Thymus (tissue), 14 donors: ENCODE measurements at places on chromosomes 13 and 19. TPM values are rescaled to one million over a fixed set of nuclear protein-coding genes. Genes with fewer than 3 reads are reported as not detected.

DNA sequence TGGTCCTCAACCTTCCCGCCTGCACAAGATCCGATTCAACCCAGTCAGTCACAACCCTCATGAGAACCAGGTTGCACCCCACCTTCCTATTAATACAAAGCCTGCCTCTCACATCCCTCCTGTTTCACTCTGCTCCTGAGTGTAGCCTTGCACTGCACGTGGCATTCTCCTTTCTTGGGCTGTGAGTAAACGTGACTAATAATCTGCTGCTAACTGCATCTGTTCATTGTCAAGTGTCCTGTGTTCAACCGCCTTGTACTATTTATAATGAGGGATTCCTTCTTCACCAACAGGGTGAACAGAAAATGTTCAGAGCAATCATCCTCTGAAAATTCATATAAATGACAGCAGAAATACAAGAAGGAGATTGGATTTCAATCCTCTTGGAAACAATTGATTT lies 1608.2 kb downstream of the SLITRK5 start:
- no peak for DNase-seq

ANKRD24 gene
- polyA plus RNA-seq: 4.8 TPM

STARD13 gene
- 2.0 TPM for polyA plus RNA-seq

- no peak for DNase-seq
Observed at GRCh38 chr19:4622695-4623421, 16.5 kb upstream of the TNFAIP8L1 start.

DNA sequence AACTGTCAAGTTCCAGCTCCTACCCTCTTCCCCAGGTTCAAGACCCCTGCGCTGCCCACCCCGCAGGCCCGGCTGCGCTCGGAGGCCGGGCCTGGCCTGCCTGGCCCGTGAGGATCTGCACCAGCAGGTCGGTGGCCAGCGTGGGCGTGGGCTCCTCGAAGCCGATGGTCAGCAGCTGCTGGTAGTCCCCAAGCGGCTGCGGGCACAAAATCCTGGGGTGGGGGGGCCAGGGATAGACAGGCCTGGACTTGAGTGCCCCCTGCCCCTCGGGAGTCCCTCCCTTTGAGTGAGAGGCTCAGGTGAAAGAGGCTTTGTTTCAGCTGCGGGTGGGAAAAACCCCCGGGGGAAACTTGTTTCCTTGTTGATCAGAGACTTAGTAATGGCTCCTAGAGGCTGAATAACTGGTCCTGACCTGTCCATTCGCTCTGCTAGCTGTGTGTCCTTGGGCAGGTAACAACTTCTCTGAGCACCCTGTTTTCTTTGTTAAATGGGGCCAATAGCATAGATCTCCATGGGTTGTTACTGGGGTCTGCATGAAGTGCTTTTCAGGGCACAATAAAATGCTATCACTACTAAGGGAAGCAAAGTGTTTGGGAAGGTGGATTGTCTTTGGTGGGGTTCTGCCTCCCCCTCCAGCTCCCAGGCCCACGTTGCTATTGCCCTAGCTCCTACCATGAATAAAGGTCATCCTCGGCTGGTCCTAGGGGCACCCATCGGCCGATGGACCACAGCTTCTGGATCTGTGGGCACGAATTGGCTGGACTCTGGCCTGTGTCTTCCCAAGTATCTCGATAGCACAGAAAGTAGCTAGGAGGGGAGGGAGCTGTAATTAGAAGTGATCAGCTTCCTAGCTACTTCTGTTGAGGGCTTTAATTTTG lies 3.5 kb downstream of the C19orf67 start:
- DNase-seq: peak; percentile 38

NKG7 gene
- 11.6 TPM for polyA plus RNA-seq

CYP4F2 gene
- 0.16 TPM for polyA plus RNA-seq

- DNase-seq: no peak
Observed at GRCh38 chr13:44417876-44418275, 44.3 kb downstream of the SERP2 start.

- no peak for DNase-seq
Observed at GRCh38 chr13:47334173-47334572, 437.3 kb upstream of the HTR2A start.

GRCh38 chr13:77409412-77409811 lies 82.5 kb upstream of the MYCBP2 start:
- no peak for DNase-seq

DNA sequence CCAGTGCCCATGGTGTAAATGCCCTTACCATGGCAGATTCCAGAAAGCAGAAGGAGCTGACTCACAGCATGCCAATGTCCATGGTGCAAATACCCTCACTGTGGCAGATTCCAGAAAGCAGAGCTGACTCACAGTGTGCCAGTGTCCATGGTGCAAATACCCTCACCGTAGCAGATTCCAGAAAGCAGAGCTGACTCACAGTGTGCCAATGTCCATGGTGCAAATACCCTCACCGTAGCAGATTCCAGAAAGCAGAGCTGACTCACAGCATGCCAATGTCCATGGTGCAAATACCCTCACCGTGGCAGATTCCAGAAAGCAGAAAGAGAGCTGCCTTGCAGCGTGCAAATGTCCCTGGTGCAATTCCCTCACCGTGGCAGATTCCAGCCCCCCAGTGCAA lies 163.8 kb upstream of the SOX1 start:
- no peak for DNase-seq

DNA sequence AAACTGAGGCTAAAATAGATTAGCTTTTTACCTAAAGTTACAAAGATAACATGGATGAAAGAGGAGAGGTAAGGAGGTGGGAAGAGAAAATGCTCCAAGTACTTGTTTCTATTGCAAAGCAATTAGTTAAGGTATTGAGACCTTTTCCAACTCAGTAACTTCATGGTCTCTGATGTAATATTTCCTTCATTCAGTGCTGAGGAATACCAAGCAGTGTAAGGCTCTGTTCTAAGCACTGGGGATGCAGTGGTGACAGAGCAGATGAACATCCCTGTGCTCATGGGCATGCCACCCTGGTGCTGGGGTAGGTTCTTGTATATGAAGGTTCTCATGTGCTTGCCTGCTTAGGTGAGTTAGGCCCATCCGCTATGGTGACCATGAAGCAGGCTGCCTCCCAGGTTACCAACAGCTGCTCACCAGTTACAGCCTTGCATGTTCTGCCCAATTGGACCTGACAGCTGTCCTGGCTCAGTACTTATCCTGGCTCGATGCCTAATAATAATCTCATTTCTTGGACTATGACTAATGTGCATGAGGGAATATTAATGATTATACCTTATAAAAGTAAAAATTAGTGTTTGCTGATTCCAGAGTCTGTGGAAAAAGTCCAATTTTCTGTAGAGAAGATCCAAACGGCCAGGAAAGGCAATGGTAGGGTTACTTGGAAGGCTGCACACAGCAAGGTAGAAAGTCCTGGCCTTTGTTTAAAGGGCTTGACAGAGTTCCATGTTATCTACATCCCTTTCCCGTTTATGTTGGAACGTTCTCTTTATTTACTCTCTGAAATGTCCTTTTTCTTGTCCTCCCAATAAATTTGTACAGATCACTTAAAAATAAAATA lies 48.3 kb downstream of the LATS2 start:
- DNase-seq: no peak

DNA sequence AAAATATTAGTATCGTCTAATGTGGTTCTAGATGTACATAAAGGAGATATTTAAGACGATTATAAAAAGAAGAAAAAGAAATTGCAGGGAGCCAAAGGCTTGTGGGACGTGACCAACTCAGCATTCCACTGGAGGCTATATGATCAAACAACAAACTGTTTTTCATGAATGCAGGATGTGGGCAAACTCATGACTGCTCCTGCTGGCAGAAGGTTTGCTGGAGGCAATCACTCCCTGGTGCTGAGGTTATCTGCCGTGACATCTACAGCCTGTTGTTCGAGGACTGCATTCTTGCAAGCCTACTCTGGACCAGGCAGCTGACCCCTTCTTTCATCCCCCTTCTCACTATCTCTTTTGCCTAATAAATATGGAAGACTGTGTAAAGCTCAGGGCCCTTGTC lies 518.1 kb downstream of the UQCRFS1 start:
- DNase-seq: no peak

C19orf53 gene
- 163 TPM for polyA plus RNA-seq

SLC39A3 gene
- polyA plus RNA-seq: 19.2 TPM

SLC25A42 gene
- 10.9 TPM for polyA plus RNA-seq

ELAVL3 gene
- 0.05 TPM for polyA plus RNA-seq

IZUMO1 gene
- 0.18 TPM for polyA plus RNA-seq

ZNF284 gene
- polyA plus RNA-seq: 1.9 TPM

GRCh38 chr13:74153316-74153715 lies 19.1 kb upstream of the KLF12 start:
- no peak for DNase-seq

DNA sequence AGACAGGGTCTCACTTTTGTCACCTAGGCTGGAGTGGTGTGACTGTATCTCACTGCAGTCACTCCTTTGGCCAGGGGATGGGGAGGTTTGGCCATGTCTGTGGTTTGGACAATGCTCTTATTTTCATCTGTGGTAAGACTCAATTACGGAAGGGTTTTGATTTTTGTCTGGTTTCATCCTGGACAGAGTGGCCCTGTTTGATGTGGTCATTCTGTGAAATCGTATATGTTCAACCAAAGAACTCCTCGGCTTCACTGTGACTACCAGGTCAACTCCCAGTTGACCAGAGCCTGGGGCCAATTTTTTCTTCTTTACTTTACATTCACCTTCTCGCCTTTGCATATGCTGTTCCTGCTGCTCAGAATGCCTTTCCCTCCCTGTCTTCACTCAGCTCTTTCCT lies 6.8 kb upstream of the CCDC124 start:
- DNase-seq: no peak

- DNase-seq: no peak
Observed at GRCh38 chr19:6234527-6234926, 45.2 kb downstream of the MLLT1 start.

DNA sequence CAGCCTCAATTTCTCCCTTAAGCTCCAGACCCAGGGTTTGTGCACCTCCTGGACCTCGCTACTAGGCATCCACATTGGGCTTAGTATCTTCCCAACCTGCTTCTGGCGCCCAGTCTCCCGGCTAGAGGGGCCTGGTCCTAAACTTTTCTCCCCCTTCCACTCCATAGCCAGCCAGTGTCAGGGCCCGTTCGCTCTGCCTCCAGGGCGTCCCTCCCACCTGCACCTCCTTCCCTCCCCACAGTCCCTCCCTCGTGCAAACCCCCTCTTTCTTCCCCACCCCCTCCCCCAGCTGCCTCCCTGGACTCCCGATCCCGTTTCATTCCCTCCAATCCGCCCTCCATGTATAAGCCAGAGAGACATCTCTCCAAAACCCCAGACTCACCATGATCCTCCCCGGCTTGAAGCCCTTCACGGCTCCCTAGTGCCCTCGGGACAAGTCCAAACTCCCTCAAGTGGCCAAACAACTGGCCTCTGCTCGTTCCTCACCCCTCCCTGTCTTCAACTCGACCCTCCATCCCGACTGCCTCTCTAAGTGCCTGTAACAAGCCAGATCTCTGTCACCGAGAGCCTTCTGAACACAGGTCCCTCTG lies 997 bp upstream of the SAMD4B start:
- DNase-seq: peak; percentile 61

SIGLEC5 gene
- polyA plus RNA-seq: not detected

DNA sequence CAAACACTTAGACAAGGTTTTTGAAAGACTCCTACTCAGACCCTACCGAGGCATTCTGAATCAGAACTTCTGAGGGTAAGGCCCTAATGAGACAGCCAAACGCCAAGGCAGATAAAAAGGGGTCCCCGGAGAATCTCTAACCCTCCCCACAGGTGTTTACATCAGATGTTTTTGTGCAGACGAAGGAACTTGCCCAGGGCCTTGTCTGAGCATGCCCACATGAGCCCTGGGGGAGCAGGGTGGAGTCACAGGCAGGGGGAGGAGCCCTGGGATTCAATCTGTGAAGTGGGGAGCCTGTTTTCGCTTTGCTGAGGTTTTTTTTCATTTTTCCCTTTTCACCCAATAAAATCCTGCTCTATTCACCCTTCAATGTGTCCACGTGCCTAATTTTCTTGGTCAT lies 61.6 kb upstream of the MED4 start:
- peak; percentile 68 for DNase-seq

ADAMTSL5 gene
- polyA plus RNA-seq: 0.21 TPM

- DNase-seq: no peak
Observed at GRCh38 chr13:113646921-113647340, 11.1 kb downstream of the ATP4B start.

FBXL12 gene
- polyA plus RNA-seq: 40.1 TPM

DNA sequence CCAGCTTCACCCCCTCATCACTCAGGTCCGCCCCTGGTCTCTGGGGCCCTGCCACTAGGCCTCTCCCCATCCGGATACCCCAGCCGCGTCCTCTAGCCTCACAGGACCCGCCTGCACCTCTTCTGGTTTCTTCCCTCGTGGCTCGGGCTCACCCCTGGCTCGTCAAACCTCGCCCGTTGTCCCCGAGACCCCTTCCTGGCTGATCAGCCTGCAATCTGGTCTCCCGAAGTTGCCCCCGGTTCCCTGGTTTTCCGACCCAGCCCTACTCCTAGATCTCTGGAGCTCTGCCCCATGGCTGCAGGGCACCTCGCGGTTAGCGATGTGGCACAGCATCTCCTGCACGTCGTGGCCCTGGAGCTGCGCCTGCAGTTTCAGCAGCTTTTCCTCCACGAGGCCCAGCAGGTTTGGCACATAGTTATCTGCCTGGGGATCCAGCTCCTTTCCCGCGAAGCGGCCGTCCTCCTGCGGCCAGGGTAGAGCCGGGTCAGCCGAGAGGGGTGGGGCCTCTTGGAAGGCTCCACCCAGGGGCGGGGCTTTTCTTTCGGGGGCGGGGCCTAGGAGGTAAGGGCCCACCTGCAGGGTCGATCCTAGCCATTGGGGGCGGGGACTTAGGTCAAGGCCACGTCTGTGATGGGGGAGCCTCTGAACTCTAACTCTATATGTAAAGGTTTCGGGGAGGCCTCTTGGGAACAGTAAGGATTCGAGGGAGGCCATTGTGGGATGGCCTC lies 2.4 kb upstream of the RGL3 start:
- DNase-seq: no peak

RGS9BP gene
- polyA plus RNA-seq: 0.11 TPM

DNA sequence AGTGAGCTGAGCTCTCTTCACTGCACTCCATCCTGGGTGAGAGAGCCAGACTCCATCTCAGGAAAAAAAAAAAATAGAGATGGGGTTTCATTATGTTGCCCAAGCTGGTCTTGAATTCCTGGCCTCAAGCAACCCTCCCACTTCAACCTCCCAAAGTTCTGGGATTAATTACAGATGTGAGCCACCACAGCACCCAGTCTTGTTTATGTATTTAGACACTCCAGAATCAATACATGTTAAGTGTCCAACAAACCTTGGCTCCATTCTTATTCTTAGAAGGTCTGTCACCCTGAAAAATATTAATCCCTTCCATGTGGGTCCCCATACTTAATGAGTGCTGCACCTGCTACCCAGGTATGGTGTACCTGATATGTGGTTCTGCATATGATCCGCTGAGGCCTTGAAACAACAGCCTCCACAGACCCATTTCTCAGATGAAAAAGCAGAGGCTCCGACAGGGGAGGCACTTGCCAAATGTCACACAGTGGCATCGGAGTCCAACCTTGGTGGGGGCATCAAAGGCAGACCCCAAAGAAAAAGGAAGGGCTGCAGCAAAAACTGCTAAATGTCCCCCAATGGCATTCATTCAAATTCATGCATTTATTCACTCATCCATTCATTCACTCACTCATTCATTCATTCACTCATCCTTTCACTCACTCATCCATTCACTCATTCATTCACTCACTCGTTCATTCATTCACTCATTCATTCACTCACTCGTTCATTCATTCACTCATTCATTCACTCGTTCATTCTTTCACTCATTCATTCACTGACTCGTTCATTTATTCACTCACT lies 16.7 kb downstream of the TICAM1 start:
- no peak for DNase-seq

GRCh38 chr13:76425935-76426334 lies 460.3 kb downstream of the KCTD12 start:
- DNase-seq: no peak

- no peak for DNase-seq
Observed at GRCh38 chr19:53541971-53542370, 4.0 kb downstream of the ZNF331 start.
